ENCODE measurements at places on chromosomes 3 and 15.

DNA sequence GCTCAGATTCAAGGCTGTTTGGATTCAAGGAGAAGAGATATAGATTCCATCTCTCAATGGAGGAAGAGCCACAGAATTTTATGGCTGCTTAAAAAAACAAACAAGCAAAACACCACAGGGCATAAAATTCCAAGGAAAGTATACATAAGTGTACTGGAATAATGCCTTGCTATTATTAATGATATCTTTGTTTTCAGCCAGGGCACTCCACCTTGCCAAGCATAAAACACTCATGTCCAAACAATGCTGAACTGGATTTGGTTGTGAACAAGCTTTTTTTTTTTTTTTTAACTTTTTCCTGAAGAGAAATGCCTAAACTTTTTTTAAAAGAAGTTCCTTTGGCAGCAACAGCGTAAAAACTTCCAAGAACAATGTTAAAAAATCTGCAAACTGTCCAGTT, 4.8 kb upstream of the CLSTN2 start:
- DNase-seq, result no peak

DNA sequence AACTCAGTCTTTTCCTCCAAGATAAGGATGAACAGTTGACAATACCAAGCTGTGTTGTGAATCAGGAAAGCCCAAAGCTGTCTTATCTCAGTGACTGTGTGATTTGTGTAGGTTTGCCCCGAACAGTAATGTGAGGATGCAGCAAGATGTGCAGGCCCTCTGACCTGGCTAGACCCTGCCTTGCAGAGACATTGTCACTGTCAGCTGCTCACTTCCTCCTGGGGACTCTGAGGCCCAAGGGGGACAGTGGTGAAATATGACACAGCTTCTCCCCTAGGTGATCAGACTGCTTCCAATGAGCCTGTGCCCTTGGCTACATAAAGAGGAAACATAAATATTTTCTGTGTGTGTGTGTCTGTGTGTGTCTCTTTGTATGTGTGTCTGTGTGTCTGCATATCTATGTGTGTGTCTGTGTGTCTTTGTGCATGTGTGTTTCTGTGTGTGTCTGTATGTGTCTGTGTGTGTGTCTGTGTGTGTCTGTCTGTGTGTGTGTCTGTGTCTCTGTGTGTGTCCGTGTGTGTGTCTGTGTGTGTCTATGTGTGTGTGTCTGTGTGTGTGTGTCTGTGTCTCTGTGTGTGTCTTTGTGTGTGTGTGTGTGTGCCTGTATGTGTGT, 21.7 kb downstream of the LRRK1 start:
- DNase-seq, result no peak

DNA sequence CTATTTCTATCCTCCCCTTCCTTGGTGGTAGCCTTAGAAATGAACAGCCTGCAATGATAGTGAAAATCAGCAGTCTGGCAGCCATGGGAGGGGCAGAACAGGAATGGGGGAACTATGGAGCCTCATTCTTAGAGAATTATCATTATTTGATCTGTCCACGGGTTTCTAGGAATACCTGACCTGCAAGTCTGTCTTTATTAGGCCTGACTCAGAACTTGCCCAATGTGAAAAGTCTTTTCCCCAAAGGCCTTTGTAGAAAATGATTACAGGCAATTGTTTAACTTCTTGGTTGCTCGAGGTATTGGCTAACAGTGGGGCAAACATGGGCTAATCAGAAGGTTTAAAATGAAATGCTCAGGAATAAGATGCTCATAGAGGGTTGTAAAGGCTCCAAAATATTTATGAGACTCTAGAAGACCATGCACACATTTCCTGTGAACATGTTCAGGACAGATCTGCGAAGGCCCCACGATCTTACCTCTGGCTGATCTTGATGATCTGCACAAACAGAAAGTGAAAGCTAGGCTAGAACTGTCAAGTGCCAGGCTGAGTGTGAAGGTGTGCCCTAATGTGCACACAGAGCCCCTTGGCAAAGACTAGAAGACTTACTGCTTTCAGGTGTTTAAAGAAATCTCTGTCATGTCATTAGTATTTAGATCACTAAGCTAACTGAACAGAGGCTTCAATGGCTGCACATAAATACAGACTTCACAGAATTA, 39.6 kb upstream of the LAMP3 start:
- DNase-seq, result no peak

DNA sequence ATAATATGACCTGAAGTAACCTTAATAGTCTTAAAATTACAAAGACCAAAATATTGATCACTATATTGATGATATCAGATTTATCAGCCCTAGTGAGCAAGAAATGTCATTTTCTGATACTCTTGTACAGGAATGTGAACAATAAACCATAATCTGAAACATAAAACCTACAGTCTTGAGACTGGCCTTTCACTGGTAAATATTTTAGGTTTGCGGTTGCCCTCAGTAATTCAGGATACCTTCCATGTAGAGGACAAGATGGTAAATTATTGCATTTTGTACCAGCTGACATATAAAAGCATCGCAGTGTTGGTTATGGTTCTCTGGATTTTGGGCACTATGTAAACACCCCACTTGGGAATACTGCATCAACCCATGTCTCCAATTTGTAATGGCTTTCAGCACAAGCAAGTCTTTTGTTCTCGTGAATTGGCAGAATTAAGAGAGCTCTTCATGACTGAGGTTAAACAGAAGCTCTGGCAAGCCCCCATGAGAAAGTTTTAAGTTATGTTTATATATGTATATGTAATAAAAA, 128.5 kb downstream of the LMLN start:
- DNase-seq, result no peak

DNA sequence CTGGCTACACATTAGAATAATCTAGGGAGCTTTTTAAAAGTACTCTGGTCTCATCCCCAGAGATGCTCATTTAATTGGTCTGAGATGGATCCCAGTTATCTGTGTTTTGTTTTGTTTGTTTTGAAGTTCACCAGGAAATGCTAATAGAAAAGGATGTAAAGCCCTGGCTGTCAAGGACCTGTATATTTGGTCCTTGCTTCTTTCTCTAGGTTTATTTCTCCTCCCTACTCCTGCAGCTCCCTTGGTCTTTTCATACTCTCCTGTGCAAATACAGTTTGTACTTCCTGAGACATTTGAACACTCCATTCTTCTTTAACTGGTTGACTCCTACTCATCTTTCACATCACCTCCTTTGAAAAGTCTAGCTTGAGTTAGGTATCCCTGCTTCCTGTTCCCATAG, 3.3 kb downstream of the PIK3CA start:
- no peak for DNase-seq

- no peak for DNase-seq
These were observed 32.3 kb downstream of the C3orf62 start for GRCh38 chr3:49244581-49245205.

DNA sequence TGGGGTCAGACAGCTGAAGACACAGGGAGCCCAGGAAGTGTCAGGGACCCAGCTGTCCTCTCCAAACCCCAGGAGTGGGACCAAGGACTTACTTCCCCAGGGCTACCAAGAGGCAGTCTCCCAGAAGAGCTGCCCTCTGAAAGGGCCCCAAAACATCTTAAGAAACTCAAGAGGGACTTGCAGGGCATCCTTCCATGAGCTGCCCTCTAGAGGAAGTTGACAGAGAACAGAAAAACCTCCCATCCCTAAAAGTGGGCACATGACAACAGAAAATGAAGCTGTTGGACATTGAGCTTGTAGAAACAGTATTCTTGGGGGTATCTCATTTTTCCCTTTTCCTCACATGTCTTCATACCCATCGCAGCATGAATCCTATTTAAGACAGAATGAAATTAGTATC, 58.9 kb downstream of the MECOM start:
- no peak for DNase-seq

DNA sequence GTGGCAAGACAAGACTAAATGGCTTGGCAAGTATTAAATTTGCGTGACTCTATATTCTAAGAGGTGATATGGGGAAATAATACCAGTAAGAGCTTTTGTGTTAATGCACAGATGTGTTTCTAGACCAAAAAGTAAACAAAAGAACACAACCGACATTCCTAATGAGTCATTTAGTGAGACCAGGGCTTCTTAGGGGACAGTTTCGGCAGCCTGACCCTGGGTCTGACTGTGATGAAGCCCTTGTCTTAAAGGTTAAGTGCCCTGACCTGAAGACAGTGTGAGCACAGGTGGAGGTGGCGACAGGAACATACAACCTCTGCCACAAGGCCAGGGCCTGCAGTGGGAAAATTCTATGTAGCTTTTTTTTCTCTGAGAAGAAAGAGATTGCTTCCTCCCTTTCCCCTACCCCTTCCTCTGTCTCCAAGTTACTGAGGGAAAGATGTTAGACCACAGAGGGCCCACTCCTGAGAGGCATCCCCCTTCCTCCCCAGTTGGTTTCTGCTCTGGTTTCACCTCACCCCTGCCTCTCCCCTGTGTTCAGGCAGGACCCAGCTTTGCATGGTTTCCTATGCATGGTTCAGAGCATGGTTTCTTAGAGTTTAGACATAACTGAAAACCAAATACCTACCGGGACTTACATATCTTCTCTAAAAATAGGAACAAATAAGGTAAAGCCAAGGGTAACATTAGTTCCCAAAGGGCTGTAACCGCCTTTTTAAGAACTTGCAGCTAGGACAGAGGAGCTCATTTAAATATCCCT, 24.8 kb upstream of the CMTM7 start:
- no peak for DNase-seq

GRCh38 chr3:193680220-193680619, 87.2 kb downstream of the OPA1 start:
- DNase-seq, result no peak

DNA sequence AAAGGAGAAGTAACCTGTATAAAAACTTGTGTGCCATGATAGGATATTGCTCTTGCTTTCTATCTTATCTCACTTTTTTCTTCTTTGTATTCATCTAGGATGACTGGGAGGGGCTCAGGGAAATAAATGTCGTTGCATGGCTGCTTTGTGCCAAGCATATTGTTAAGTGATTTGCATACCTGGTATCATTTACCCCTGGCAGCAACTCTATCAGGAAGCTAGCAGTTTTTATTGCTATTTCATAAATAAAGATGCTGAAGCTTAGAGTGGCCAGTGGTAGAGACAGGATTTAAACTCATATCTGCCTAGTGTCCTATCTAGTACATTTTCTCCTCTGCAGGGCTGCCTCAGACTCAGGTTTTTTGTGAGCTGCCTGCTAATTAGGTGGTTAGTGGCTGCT, 253.3 kb downstream of the PTPRG start:
- DNase-seq, result no peak

DNA sequence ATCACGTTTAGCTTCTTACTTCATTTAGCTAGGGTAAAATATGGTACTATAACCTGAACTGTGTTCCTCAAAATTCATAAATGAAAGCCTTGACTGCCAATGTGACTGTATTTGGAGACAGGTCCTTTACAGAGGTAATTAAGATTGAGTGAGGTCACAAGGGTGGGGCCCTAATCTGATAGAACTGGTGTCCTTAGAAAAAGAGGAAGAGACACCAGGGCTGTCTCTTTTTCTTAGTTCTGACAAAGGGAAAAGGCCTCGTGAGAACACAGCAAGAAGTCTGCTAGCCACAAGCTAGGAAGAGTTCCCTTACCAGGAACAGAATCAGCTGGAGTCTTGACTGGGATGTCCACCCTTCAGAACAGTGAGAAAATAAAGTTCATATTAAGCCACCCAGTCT, 162.7 kb downstream of the GMNC start:
- no peak for DNase-seq

- DNase-seq, result no peak
These were observed 1.3 kb downstream of the NEIL1 start for GRCh38 chr15:75348034-75348561.

GRCh38 chr15:38768970-38769369, 204.4 kb upstream of the RASGRP1 start:
- no peak for DNase-seq

DNA sequence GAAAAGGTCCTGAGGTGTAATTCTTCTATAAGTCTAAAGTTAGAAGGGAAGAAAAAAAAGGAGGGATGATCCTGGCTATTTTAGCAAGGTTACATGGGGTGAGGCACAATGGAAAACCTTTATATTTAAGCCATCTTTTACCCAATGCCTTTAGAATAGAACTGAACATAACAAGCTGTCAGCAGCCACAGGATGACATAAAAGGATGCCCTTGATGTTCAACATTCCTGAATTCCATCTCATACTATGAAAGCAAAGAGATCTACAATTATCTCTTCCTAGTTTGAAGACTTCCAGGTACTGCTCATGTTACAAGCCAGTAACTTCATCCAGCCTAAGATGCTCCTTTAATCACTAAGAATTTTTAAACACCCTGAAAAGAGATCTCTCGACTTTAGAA, 26.9 kb downstream of the NEK10 start:
- DNase-seq, result no peak

- DNase-seq, result no peak
These were observed 641.1 kb upstream of the CFAP20DC start for GRCh38 chr3:59690886-59691285.

GRCh38 chr15:27690290-27690689, 408.8 kb downstream of the OCA2 start:
- DNase-seq, result no peak

DNA sequence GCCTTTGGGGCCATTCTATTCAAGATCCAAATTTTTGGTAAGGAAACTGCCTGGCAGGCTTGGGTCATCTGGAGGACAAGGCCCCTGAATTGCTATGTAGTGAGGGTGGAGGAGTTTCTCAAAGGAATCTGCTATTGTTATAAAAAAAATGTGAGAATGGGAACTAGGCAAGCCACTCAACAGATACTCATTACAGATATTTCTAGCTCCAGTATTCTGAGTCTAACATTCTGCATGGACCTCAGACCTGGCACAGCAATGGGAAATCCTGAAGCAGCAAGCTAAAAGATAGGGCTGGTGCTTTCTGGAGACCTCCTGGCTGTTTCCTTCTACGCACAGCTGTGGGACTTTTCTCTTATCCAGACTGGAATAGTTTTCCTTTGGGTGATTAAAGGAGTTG, 430.7 kb upstream of the RBMS3 start:
- no peak for DNase-seq

- no peak for DNase-seq
These were observed 3.8 kb upstream of the PLXNA1 start for GRCh38 chr3:126979046-126979628.

DNA sequence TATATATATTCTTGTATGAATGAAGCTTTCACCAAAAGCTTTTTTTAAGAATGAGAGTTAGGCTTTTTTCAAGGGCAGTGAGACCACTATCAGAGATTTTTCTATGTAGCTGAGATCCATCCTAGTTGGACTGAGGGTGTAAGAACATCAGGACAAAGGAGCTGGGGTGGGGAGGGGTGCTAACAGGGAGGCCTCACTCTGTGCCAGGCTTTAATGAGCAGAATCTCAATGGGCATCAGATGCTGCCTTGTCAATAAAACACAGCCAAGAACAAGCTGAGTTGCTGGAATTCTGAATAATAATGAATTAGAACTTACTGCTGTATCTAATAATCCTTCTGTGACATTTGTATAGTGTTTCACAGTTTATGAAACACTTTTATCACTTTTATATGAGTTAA, 41.4 kb upstream of the USP3 start:
- no peak for DNase-seq

GRCh38 chr3:108352176-108352575, 55.8 kb downstream of the HHLA2 start:
- no peak for DNase-seq

GRCh38 chr3:39207361-39208186, 15.2 kb upstream of the XIRP1 start:
- no peak for DNase-seq

- DNase-seq, result no peak
These were observed 217.3 kb downstream of the ZIC4 start for GRCh38 chr3:147189016-147189415.

GRCh38 chr15:92421976-92422375, 28.3 kb downstream of the ST8SIA2 start:
- no peak for DNase-seq

GRCh38 chr3:150239766-150240165, 168.3 kb upstream of the TSC22D2 start:
- no peak for DNase-seq

GRCh38 chr15:29919380-29919881, 97.2 kb upstream of the TJP1 start:
- no peak for DNase-seq

GRCh38 chr3:114128231-114128630, 50.6 kb downstream of the DRD3 start:
- no peak for DNase-seq

All from stimulated activated CD4-positive, alpha-beta T cell treated with anti-CD3 and anti-CD28 coated beads, Interleukin-12 subunit alpha, Interleukin-12 subunit beta, amount 100 ng/mL, for 4 hours (primary cell).